ENCODE measurements at places on chromosomes 2 and 18.

- no peak for DNase-seq
These were observed 40.0 kb upstream of the DNAH7 start for GRCh38 chr2:196108604-196109003.

GRCh38 chr2:147844697-147845410, at the start of gene ACVR2A:
TSS of gene ACVR2A (plus strand) at chr2:147845029. CDS start at chr2:147845153, 124 bp downstream.
- DNase-seq, result peak; percentile 47

DNA sequence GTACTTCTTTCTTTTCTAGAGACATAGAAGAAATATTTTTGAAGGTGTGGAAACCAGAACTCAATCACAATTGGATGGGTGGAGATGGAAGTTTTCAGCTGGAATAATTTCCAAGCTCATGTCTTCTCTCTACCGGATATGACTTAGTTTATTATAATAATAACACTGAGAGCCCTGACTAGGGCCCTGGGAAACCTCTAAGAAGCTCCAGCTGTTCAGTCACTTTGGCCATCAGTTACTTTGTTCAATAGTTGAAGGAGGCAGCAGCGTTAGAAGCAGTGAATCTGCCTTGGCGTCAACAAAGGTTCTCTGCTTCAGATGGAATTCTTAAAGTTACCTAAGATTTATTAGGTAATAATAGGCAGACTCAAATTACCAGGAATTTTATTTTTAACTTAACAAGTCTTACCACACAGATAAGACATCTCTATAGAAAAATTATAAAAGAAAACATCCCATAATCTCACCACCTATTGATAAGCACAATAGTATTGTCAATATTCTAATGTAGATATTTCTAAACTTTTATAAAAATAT, 293.8 kb upstream of the CHAC2 start:
- DNase-seq, result no peak

GRCh38 chr2:39266916-39267434, 23.2 kb upstream of the CDKL4 start:
- no peak for DNase-seq

- no peak for DNase-seq
These were observed 48.6 kb upstream of the DNAH7 start for GRCh38 chr2:196117214-196117705.

- peak; percentile 93 for DNase-seq
These were observed 25.5 kb upstream of the YWHAQ start for GRCh38 chr2:9656270-9656766.

DNA sequence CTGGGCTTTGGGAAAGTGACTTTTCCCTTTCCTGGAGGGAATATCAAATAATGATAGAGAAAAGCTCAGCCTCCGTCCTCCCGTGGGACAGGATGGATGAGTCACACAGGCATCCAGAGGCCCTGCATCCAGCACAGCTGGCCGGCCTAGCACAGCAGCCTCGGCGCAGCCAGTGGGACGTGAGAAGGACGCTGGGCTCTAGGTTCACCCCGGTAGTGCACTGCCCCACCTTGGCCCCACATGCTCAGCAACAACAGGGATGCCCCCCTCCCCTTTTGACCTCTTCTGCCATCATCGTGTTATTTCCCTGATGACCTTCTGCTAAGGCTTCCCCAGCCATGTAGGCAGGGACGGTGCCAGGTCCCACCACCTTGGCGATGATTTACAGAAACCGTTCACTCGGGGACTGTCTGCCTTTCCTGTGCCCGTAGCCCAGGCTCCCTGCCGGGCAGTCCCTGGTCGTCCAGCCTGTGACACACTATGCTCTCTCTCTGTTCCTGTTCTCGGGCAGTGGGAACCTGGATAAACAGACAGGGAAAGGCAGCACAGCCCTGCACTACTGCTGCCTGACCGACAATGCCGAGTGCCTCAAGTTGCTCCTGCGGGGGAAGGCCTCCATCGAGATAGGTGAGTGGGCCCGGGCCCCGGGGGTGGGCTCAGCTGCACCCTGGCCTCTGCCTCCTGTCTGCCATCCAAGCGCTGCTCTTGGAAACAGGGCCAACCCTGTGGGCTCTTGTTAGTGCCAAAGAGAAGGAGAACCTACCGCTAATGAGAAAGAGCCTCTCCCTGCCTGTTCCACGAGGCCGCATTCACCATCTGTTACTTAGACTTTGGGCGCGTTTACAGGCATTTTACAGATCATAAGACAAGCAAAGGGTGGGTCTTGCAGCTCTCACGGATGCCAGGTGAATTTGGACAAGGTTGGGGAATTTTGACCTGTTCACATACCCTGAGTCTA, 44.6 kb downstream of the ITGB1BP1 start:
- DNase-seq, result peak; percentile 84

GRCh38 chr2:166092889-166093288, 34.9 kb downstream of the SCN1A start:
- peak; percentile 82 for DNase-seq

DNA sequence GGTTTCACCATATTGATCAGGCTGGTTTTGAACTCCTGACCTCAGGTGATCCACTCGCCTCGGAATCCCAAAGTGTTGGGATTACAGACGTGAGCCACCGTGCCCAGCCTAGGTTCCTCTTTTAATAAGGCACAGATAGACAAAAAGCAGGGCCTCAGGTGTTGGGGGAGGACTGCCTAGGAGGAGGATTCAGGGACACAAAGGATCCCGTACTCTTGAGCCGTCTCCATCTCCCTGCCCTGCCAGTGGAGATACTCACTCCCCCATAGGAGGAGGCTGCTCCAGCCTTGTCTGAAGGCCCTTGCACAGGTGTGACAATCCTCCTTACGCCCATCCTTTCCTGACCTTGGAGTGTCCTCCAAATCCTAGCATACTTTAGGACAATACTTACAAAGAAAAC, 32.0 kb upstream of the TFCP2L1 start:
- DNase-seq, result no peak

DNA sequence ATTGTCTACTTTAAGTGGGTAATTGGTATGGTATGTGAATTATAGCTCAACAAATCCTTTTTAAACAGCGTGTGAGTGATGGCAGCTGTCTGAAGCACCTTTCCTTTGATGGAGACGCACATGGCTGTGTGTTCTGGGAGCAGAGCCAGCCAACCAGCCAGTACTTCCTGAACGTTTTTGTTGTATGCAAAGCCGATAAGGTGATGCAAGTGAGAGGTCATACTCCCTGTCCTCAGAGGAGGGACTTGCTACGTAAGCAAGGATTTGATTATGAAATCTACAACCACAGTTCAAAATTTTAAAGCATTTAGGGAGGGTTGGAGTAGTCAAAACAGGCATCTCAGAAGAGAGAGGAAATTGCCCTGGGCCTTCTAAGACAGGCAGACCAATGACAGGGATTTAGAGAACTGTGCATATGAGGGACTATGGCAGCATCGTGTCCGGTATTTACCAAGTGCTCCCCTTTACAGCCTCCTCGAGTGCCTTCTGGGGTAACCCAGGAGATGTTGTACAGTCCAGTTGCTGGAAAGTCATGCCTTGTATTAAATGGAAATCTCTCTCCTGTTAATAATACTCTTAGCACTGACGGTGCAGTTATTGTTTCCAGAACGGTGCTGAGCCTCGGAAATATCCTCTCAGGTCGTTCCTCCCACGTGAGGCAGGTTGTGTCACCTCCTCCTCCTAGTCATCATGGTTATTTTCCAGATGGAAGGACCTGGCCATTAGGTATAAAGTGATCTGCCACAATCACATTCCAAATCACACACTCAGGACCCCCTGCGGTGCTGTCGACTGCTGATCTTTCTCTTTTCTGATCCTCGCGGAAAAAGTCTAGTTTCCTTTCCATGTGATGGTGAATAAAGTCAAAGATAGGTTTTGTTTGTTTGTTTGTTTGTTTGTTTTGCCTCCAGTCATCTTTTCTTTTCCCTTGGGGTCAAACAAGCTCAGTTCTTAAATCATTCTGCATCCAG, 28.4 kb downstream of the ARHGEF4 start:
- DNase-seq, result peak; percentile 52
